ENCODE measurements at places on chromosomes 1 and 21. TPM values are rescaled to one million over a fixed set of nuclear protein-coding genes. Genes with fewer than 3 reads are reported as not detected.
A peak's percentile ranks its signal among the peaks of the same experiment; 100 is the strongest.

F5 gene
- 1.3 TPM for total RNA-seq

LCE1B gene
- total RNA-seq, result not detected

PGLYRP4 gene
- total RNA-seq, result not detected

DCST1 gene
- 0.66 TPM for total RNA-seq

CD5L gene
- not detected for total RNA-seq

DNA sequence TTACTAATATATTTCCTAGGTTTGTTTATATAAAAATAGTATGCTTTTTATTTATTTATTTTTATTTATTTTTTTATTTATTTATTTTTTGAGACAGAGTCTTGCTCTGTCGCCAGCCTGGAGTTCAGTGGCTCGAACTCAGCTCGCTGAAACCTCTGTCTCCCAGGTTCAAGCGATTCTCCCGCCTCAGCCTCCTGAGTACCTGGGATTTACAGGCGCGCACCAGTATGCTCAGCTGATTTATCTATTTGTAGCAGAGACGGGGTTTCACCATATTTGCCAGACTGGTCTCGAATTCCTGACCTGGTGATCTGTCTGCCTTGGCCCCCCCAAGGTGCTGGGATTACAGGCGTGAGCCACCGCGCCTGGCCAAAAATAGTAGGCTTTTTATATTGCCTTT lies 33.2 kb downstream of the BRINP3 start:
- no peaks in the 10 kb centered on the region for H3K27me3 ChIP-seq
- no peaks in the 10 kb centered on the region for H3K36me3 ChIP-seq
- no peaks in the 10 kb centered on the region for H3K4me1 ChIP-seq
- no peak overlapping the region for H3K27ac ChIP-seq
- DNase-seq, result no peak
- H3K4me3 ChIP-seq, result no peak overlapping the region

DNA sequence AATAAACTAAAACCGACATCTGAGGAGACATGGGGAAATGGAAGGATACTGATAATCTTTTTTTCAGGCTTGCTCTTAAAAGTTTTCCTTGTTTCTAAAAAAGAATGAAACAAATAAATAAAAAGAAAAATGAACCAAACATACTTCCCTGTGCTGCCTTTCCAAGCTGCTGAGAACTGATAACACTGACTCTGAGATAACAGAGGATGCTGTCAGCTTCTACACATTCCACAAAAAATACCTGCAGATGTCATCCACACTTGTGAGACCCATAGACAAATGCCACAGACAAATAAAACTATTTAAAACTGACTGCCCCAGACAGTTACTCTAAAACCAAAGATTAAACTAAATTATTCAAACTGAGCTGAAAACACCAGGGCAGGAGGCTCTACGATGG lies 12.0 kb upstream of the OR6K3 start:
- no peak for DNase-seq
- H3K36me3 ChIP-seq, result no peaks in the 10 kb centered on the region
- H3K4me1 ChIP-seq, result no peaks in the 10 kb centered on the region
- H3K27me3 ChIP-seq, result no peaks in the 10 kb centered on the region

DNA sequence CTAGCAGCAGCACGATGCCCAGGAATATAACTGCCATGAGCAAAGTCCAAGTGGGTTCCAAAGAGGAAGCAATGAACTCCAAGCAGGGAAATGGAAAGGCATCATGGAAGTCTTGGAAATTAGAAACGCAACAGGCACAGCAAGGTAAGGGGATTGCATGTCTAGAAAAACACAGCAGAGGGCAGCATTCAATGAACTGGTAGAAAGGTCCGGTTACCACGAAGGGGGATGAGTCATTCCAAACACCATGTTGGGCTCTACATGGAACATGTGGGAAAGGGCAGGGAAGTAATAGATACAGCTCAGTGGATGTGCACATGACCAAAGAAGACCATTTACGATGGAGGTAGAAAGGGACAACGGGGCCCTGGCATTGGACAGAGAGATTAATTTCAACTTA lies 36.4 kb downstream of the RXRG start:
- no peak overlapping the region for H3K27ac ChIP-seq
- peaks cover 4% of the 10 kb centered on the region for H3K27me3 ChIP-seq
- H3K36me3 ChIP-seq, result no peaks in the 10 kb centered on the region
- no peak for DNase-seq
- H3K4me3 ChIP-seq, result no peak overlapping the region

GRCh38 chr1:86394416-86394815 lies 1.7 kb downstream of the ODF2L start:
- peaks cover 4% of the 10 kb centered on the region for H3K4me1 ChIP-seq
- DNase-seq, result no peak
- peak overlapping the region; percentile 95 for H3K4me3 ChIP-seq
- H3K36me3 ChIP-seq, result no peaks in the 10 kb centered on the region
- H3K27ac ChIP-seq, result no peak overlapping the region

- DNase-seq, result no peak
- H3K4me1 ChIP-seq, result no peaks in the 10 kb centered on the region
- no peak overlapping the region for H3K4me3 ChIP-seq
- no peaks in the 10 kb centered on the region for H3K27me3 ChIP-seq
- H3K27ac ChIP-seq, result no peak overlapping the region
These were observed 127.9 kb upstream of the SLC45A1 start for GRCh38 chr1:8189931-8190483.

GRCh38 chr1:54267815-54268761 lies 68.1 kb downstream of the MRPL37 start:
- H3K4me1 ChIP-seq, result peaks cover under 1% of the 10 kb centered on the region
- DNase-seq, result no peak
- H3K27ac ChIP-seq, result peak overlapping the region; percentile 62
- H3K27me3 ChIP-seq, result no peaks in the 10 kb centered on the region

DNA sequence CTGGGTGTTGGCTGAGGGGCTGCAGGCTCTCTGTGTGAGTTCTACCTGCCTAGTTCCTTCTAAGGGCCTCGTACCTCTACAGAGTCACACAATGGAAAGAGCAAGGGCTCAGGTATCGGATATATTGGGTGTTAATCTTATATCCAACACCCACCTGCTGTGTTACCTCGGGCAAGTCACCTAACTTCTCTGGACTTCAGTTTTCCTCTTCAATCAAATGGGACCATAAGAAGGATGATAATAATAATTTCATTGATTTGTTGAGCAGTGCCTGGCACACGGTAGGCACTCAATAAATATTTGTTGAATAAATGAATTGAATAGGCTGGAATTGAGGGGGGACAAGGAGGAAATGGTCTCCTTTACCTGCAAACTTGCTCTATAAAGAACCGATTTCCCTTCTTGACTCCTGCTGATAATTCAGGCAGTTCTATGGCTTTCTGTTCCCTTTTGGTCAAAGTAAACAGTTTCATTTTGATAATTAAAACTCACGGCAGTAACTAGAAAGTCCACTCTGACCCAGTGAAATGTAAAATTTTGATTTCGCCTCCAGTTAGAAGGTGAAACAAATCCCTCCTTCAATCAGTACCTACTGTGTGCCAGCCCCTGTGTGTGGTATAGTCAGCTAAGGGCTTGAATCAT lies 16.5 kb upstream of the MAN1C1 start:
- no peak overlapping the region for H3K27ac ChIP-seq
- no peaks in the 10 kb centered on the region for H3K4me1 ChIP-seq
- no peaks in the 10 kb centered on the region for H3K36me3 ChIP-seq
- no peaks in the 10 kb centered on the region for H3K27me3 ChIP-seq

DNA sequence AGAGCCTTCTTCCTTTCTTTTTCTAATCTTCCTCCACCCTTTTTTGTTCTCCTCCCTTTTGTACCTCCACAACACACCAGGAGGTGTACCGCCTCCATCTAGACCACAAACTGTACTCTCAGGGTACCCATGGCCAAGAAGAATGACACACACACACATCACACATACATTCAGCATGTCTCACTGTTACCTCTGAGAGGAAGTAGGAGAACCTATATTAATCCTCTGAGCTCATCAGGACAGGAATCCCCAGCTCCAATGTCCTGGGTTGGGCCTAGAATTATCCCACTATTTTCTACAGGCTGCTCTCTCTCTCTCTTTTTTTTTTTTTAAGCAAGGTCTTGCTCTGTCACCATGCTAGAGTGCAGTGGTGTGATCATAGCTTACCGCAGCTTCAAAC lies 36.7 kb downstream of the ATP2B4 start:
- no peaks in the 10 kb centered on the region for H3K36me3 ChIP-seq
- no peak for DNase-seq
- no peak overlapping the region for H3K27ac ChIP-seq

- H3K4me1 ChIP-seq, result no peaks in the 10 kb centered on the region
- no peaks in the 10 kb centered on the region for H3K36me3 ChIP-seq
- H3K27me3 ChIP-seq, result no peaks in the 10 kb centered on the region
- DNase-seq, result no peak
These were observed 13.5 kb upstream of the HJV start for GRCh38 chr1:146035048-146035423.

DNA sequence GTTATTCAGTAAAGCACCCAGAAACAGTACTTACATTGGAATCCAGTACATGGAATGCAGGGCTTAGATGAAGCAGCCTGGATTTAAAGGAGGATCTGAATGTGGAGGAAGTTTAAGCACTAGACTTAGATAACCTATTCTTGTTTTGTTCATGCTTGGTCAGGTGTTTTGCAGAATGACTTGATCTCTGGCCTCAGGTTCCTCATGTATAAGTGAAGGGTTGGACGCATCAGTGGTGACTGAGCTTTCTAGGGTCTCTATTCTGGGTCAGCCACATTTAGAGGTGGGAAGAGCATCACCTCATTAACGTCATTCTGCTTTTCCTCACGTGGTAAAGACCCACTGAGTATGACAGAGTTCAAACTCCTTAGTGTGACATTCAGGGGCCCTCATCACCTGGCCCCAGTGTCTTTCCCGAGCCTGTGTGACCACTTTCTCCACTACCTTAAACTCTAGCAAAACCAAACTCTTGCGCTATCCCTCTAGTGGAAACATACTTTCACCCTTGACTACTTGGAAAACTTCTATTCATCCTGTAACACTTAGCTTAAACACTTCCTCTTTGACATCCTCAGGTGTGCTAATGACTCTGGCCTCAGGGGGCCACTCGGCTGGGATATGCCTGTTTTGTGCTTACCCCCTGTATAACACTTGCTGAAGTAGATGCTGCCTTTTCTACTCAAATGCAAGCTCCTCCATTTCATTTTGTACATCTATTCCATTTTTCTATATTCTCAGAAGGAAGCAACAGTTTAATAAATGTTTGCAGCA lies 871 bp upstream of the ERICH3 start:
- peaks cover 6% of the 10 kb centered on the region for H3K27me3 ChIP-seq
- no peaks in the 10 kb centered on the region for H3K4me1 ChIP-seq
- H3K36me3 ChIP-seq, result no peaks in the 10 kb centered on the region
- peak overlapping the region; percentile 62 for H3K4me3 ChIP-seq
